Ovary (tissue), 10 donors: ENCODE measurements at places on chromosomes 1 and 21. TPM values are rescaled to one million over a fixed set of nuclear protein-coding genes. Genes with fewer than 3 reads are reported as not detected.

- no peak for DNase-seq
Measured at GRCh38 chr1:85615586-85616363, 35.2 kb downstream of the CCN1 start.

GRCh38 chr1:219812491-219813203, 115.7 kb downstream of the SLC30A10 start:
- peak; percentile 25 for DNase-seq

DNA sequence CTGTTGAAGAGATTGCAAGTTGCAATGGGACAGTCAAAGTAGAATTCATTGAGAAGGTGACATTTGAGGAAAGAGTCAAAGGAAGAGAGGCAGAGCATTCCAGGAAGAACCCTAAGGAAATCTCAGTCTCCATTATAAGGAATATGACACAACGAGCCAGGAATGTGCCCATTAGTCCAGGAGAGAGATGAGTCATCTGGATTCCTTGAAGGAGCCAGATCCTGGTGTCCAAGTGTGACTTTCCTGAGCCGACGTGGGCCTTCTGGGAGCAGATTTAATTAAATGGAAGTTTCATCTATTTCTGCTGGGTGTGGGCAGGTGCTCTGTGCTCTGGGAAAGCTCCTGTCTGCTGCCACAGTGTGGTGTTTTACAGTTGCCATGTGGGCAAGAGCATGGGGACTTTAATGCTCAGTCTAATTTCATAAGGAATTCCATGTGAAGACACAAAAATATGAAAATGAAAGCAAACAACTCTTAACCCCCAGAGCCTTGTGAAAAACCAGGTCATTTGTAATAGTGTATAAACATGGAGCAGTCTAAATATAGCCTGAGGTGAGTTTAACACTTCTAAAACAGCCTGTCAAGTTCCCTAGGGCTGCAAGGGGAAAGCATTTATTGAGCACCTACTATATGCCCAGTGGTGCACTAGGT, 111.4 kb upstream of the ARTN start:
- DNase-seq = no peak

- DNase-seq = no peak
Measured at GRCh38 chr21:41759214-41759840, 7.5 kb downstream of the RIPK4 start.

- no peak for DNase-seq
Measured at GRCh38 chr1:243946946-243947345, 96.9 kb upstream of the AKT3 start.

DNA sequence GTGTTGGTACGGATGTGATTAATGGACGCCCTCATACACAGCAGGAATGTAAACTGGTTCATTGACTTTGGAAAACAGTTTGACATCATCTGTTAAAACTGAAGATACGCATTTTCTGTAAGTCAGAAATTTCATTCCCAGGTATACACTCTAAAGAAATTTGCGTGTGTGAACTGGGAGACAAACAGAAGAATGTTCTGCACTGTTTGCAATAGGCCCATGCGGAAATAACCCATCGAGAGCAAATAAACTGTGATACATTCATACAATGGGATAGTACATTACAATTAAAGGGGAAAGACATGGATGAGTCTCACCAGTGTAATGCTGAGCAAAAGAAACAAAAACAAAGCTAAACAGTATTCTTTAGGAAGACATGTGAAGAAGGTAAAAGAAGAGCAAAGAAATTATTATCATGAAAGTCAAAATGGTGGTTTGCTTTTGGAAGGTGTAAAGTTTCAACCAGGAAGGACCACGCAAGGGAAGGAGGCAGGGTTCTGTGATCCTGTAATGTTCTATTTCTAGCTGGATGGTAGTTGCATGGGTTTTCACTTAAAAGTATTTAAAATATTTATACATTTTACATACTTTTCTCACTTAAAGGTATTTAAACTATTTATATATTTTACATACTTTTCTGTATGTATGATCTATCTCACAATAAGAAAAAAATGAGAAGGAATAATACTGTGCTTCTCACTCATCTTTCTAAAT, 30.3 kb downstream of the INTS7 start:
- no peak for DNase-seq

- DNase-seq = no peak
Measured at GRCh38 chr1:226210571-226211176, 12.8 kb upstream of the MIXL1 start.

- no peak for DNase-seq
Measured at GRCh38 chr1:169289016-169289415, 78.6 kb downstream of the NME7 start.

Gene RSPO1
- 3.3 TPM for polyA plus RNA-seq

Gene CLCA1
- not detected for polyA plus RNA-seq

Gene NCAM2
- 0.35 TPM for polyA plus RNA-seq

Gene KCNT2
- 5.3 TPM for polyA plus RNA-seq
